ENCODE measurements at places on chromosomes 7 and 10.

GRCh38 chr7:154693661-154694060, 309.3 kb downstream of the PAXIP1 start:
- no peak overlapping the region for H3K27ac ChIP-seq
- no peak overlapping the region for H3K4me3 ChIP-seq
- peaks cover 5% of the 10 kb centered on the region for H3K27me3 ChIP-seq
- DNase-seq = no peak

- H3K4me3 ChIP-seq = no peak overlapping the region
- no peaks in the 10 kb centered on the region for H3K27me3 ChIP-seq
Observed at GRCh38 chr7:73489976-73490375, 32.1 kb downstream of the BAZ1B start.

GRCh38 chr7:70042533-70042932, 444.3 kb downstream of the AUTS2 start:
- no peaks in the 10 kb centered on the region for H3K27me3 ChIP-seq
- DNase-seq = no peak
- H3K36me3 ChIP-seq = no peaks in the 10 kb centered on the region
- no peak overlapping the region for H3K27ac ChIP-seq
- no peak overlapping the region for H3K4me3 ChIP-seq
- no peaks in the 10 kb centered on the region for H3K4me1 ChIP-seq

DNA sequence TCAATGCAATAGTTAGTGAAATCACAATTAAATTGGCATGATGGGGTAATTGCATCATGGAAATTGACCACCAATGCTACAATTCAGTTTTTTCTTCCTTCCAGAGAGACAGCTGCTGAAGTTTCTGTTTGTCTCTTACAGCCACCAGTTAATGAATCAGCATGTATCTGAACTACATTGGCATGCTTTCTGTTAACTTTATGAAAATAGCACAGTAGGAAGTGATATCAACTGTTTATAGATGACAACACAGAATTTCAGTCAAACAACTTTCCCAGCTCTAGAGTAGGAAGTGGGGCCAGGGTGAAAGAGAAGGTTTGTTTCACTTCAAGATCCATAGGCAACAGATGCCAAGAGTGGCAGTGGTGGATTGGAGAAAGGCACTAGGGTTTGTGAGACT, 339.6 kb upstream of the VWC2 start:
- no peak overlapping the region for H3K27ac ChIP-seq
- no peaks in the 10 kb centered on the region for H3K4me1 ChIP-seq
- H3K36me3 ChIP-seq = no peaks in the 10 kb centered on the region
- no peak overlapping the region for H3K4me3 ChIP-seq
- no peak for DNase-seq

DNA sequence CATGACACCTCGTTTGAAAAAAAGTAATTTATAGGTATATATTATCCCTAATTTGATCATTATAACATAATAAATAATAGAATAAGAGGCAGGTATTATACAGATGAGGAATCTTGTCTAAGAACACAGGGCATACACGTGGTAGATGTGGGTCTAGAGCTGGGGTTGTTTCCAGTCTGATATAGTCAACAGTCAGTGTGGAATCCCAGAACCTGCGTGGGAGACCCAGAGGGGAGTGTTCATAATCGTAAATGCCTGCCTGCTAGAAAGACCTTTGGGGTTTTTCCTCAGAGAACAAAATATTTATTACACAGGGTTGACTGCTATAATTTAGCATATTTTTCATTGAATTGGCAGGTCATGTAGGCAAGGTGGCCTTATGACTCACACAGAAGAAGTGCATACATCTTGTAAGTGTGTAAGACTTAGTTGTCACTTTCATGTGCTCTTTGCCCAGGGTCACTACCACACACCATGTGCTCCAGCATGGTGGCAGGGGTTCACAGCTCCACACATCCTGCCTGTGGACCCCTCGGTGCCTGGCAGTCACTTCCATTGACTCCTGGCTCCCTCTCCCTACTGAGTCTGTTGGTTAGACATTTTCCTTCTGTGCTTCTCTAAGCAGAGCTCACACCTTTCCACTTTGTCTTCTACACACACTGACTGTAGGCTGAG, 94.9 kb upstream of the IKZF1 start:
- H3K27ac ChIP-seq = peak overlapping the region; percentile 90
- H3K36me3 ChIP-seq = no peaks in the 10 kb centered on the region
- peak overlapping the region; percentile 41 for H3K4me3 ChIP-seq
- DNase-seq = no peak
- H3K4me1 ChIP-seq = peaks cover 78% of the 10 kb centered on the region

DNA sequence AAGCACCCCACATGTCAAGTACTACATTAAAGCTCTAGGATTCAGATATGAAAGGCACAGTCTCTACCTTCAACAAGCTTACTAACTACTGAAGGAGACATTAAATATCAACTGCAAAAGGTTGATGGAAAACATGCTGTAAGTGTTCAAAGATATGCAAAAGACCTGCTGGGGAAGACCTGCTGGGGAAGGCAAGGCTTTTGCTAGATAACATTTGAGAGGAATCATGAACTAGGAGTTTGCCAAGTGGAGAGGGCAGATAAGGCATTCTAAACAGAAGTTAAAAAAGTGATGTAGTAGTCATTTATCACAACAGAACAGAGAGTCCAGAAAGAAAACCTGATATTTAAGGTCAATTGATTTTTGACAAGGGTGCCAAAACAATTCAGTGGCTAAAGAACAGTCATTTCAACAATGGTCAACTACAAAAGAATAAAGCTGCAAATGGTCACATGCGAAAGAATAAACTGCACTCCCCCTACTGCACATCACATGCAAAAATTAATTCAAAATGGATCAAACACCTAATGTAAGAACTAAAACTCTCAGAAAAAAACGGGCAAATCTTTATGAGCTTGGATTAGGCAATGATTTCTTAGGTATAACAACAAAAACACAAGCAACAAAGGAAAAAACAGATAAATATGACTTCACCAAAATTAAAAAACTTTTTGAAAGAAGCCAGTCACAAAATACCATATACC, 23.0 kb upstream of the MSS51 start:
- H3K27me3 ChIP-seq = no peaks in the 10 kb centered on the region
- DNase-seq = no peak
- peaks cover 10% of the 10 kb centered on the region for H3K36me3 ChIP-seq
- H3K4me1 ChIP-seq = peaks cover 11% of the 10 kb centered on the region
- H3K4me3 ChIP-seq = no peak overlapping the region
- no peak overlapping the region for H3K27ac ChIP-seq

GRCh38 chr10:112624546-112625048, 177.6 kb downstream of the VTI1A start:
- no peak overlapping the region for H3K27ac ChIP-seq
- DNase-seq = no peak
- peaks cover 6% of the 10 kb centered on the region for H3K36me3 ChIP-seq
- peaks cover 2% of the 10 kb centered on the region for H3K4me1 ChIP-seq
- no peak overlapping the region for H3K4me3 ChIP-seq

GRCh38 chr7:126778101-126778500, 474.6 kb downstream of the GRM8 start:
- no peaks in the 10 kb centered on the region for H3K4me1 ChIP-seq
- H3K27me3 ChIP-seq = peaks cover 7% of the 10 kb centered on the region
- no peak overlapping the region for H3K4me3 ChIP-seq
- H3K36me3 ChIP-seq = peaks cover 3% of the 10 kb centered on the region
- H3K27ac ChIP-seq = no peak overlapping the region
- DNase-seq = no peak

DNA sequence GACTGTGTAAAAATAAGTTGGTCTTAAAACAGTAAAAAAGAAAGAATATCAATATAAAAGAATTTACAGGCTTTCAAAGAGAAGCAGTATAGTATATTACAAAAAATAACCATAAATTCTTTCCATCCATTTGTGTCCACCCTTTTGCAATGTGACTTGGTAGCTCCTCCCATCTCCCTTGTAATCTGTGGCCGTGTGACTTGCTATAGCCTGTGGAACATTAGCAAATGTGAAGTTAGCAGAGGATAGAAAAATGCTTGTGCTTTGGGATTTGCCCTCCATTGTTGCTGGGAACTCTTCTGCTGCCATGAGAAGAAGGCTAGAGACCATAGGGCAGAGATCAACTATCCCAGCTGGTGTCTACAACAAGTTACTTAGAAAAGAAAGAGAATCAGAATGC, 30.2 kb downstream of the KLHL7 start:
- no peak overlapping the region for H3K27ac ChIP-seq
- H3K36me3 ChIP-seq = peaks cover 2% of the 10 kb centered on the region
- no peaks in the 10 kb centered on the region for H3K27me3 ChIP-seq
- DNase-seq = no peak

GRCh38 chr7:32894171-32894570, 2.6 kb upstream of the KBTBD2 start:
- H3K4me3 ChIP-seq = no peak overlapping the region
- H3K36me3 ChIP-seq = no peaks in the 10 kb centered on the region
- no peak for DNase-seq
- H3K27ac ChIP-seq = peak overlapping the region; percentile 99
- no peaks in the 10 kb centered on the region for H3K27me3 ChIP-seq
- H3K4me1 ChIP-seq = peaks cover 33% of the 10 kb centered on the region

DNA sequence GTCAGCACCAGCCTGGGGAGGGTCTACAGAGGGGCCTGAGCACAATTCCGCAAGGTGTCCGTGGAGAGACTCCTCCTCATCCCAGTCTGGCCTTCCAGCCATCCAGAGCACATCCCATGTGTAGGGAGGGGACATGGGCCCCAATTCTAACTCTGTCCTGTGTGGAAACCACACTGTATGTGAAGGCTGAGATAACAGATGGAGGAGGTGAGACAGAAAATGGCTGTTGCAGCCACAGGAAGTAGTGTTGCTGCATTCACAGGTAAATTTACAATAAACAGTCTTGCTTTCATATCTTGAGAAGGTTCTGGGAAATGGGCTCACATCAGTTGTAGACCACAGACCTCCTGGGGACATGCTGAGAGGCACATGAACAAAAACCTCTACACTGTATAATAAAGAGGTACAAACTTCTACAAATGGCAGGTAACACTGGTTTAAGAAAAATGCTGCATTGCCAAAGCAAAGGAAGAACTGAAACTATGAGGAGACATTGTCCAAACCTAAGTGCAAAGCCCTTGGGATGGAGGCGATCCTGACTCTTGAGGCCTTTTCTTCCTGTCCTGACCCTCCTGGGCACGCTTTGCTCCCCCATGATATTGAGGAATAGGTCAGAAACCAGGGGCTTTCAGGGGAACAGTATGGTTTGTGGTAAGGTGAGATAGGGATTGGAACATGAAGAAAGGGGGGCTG, 21.6 kb upstream of the GIMAP2 start:
- DNase-seq = no peak
- H3K36me3 ChIP-seq = peaks cover 2% of the 10 kb centered on the region
- H3K27me3 ChIP-seq = no peaks in the 10 kb centered on the region
- peak overlapping the region; percentile 99 for H3K27ac ChIP-seq

- H3K4me1 ChIP-seq = peaks cover 11% of the 10 kb centered on the region
- H3K27ac ChIP-seq = no peak overlapping the region
- peaks cover 26% of the 10 kb centered on the region for H3K27me3 ChIP-seq
- H3K36me3 ChIP-seq = peaks cover 3% of the 10 kb centered on the region
- DNase-seq = no peak
Observed at GRCh38 chr7:36037121-36037662, 115.9 kb upstream of the EEPD1 start.

GRCh38 chr7:139680676-139681462, 96.9 kb downstream of the HIPK2 start:
- no peaks in the 10 kb centered on the region for H3K27me3 ChIP-seq
- no peak for DNase-seq
- peak overlapping the region; percentile 31 for H3K4me3 ChIP-seq
- peaks cover 35% of the 10 kb centered on the region for H3K4me1 ChIP-seq

DNA sequence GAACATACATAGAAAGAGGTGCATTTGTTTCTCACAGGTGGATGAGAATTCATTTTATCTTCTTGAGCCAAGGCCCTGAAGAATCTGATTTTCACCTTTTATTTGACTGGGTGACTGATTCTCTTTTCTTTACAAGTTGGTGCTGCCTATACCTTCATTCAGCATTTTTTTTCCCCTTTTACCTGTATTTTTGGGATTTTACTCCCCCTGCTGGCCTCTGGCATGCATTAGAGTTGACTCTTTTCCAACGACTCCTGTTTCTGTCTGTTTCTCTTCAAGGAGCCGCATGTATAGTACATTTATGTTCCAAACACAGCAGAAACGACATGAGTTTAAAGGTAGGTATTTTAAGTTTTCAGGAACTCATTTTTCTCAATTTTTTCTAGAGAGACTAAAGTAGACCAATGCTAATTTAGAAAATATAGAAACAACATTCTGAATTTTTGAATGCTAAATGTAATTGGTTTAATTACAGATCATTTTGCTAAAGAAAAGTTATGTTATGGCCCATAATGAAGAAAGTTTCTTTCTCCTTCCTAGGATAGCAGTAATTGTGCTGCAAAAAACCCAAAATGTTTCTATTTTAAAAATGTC, 149.8 kb upstream of the HDAC9 start:
- no peak overlapping the region for H3K27ac ChIP-seq
- no peak overlapping the region for H3K4me3 ChIP-seq
- peaks cover 2% of the 10 kb centered on the region for H3K36me3 ChIP-seq
- peaks cover 8% of the 10 kb centered on the region for H3K27me3 ChIP-seq
- no peaks in the 10 kb centered on the region for H3K4me1 ChIP-seq

DNA sequence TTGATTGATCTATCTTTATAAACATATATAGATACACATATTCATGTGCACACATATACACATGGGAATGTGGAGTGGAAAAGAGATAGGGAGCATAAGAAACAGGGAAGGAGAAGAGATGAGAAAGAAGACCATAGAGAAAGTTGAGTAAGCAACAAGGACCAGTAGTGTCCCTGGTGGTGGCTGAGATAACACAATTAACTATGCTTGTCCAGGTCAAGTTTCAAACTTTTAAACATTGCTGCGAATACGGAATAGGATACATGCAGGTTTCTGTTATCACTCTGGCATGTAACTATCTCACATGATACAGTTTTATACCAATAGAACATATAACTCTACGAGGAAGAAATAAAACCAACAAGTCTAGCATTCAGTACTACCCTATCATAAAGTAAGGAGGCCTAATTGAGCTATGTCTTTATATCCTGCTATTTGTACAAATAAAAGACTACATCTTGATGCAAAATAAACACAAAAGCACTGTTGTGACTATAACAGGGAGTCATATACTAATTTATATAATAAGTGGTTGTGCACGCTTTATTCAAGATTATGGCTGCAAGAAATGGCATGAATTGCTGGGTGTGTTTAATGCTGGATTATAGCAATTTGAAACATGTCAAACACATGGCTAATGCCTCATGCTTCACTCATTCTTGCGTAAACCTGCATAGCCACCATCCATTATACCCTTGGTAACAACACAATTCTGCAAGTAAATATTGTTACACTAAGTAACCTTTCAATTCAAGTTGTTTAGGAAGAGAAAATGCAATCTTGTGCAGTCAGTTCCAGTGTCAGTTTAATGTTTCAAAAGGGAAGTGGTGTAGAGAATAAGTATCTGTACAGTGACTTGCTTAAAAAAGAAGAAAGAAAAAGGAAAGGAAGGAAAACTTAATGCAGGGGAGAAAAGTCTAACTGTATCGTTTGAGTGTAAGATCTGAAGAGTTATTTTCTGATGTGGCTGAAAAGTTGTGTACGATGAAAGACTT, 8.2 kb downstream of the FOXP2 start:
- H3K4me1 ChIP-seq = no peaks in the 10 kb centered on the region
- peaks cover 10% of the 10 kb centered on the region for H3K27me3 ChIP-seq
- H3K36me3 ChIP-seq = no peaks in the 10 kb centered on the region

- H3K4me3 ChIP-seq = no peak overlapping the region
- DNase-seq = no peak
- H3K27me3 ChIP-seq = peaks cover 26% of the 10 kb centered on the region
- no peak overlapping the region for H3K27ac ChIP-seq
- H3K4me1 ChIP-seq = no peaks in the 10 kb centered on the region
Observed at GRCh38 chr10:22874189-22874854, 53.5 kb upstream of the ARMC3 start.

Data from T-helper 17 cell (primary cell).